ENCODE measurements at places on chromosomes 6 and 20.
A peak's percentile ranks its signal among the peaks of the same experiment; 100 is the strongest.

DNA sequence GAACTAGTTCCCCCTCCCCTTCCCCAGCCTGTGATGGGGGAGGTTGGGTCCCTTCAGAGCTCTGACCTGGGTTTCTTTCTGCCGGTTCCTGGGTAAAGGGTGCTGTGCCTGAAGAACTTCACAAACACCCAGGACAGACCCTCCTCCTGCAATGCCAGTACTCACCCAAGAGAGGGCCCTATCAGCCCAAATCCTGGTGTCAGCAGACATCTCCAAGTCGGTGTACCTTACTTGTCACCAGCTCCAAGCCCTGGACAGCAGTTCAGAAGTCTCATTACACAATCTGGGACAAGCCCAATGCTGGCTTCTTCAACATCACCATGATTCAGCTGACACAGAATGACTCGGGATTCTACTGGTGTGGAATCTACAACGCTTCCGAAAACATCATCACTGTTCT, 467 bp downstream of the TREML4 start:
- no peak for DNase-seq

DNA sequence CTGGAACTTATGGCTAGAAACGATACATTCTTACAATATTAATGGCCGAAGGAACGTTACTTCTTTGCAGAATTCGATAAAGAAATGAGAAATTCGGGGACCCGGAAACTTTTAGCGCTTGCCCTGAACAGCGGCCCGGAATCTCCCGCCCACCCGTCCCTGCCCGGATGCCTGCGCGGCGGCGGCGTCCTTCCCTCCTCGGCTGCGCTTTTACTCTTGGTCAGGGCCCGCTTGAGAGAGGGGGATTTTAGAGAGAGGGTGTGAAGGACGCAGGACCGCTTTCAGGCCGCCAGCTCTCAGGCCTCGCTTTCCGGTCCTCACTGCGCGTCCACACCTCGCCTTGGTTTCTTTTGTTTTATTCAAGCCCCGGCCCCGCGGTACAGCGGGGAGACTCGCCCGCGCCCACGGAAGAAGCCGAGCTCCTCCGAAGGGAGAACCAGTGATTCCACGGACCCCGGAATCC, 243.7 kb downstream of the ARID1B start:
- DNase-seq: peak; percentile 84

GRCh38 chr6:153312634-153313033, 181.6 kb upstream of the RGS17 start:
- DNase-seq: no peak

GRCh38 chr6:345747-346385, 45.7 kb upstream of the IRF4 start:
- DNase-seq: no peak
